ENCODE measurements at places on chromosomes 4 and X.

- DNase-seq = no peak
Measured at GRCh38 chr4:3468154-3468553, 5.0 kb downstream of the DOK7 start.

DNA sequence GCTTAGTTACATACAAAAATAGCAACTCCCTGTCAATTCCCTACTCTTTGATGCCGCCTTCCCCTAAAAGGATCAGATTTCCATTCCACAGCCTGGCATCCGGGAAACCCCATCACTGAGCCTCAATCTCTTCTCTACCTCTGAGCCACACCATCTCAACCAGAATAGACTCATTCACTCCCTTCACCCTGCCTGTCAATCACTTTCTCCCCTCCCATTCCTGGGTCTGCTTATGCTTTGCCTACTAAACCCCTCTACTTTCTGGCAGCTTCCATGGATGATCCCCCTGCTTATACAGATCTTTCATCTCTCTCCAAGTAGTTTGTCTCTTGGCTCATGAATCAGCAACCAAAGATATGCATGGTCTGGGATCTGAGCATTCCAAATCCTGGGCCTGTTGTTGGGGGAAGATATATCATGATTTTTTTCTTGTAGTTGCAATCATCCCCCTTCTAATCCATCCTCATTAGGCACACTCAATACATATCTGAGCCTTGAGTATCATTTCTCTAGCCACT lies 2.6 kb downstream of the AMER1 start:
- no peak for DNase-seq

- no peak for DNase-seq
Measured at GRCh38 chr4:105936901-105937300, 41.6 kb downstream of the NPNT start.

GRCh38 chrX:115690511-115691216 lies 129.7 kb downstream of the PLS3 start:
- DNase-seq = peak; percentile 60

DNA sequence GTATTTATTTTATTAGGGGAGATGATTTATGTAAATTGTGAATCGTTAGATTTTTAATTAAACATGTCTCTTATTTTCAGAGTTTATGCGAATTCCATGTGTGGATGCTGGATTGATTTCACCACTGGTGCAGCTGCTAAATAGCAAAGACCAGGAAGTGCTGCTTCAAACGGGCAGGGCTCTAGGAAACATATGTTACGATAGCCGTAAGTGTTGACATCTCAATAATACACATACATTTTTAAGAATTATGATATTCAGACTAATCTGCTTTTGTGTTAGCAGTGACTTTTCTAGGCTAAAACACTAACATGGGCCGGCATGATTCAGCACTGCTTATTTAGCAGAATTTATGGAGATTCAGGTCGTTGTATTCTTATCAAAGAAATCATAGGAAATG lies 91.2 kb downstream of the RAP1GDS1 start:
- no peak for DNase-seq

- no peak for DNase-seq
Measured at GRCh38 chrX:3651277-3651676, 62.2 kb downstream of the PRKX start.

DNA sequence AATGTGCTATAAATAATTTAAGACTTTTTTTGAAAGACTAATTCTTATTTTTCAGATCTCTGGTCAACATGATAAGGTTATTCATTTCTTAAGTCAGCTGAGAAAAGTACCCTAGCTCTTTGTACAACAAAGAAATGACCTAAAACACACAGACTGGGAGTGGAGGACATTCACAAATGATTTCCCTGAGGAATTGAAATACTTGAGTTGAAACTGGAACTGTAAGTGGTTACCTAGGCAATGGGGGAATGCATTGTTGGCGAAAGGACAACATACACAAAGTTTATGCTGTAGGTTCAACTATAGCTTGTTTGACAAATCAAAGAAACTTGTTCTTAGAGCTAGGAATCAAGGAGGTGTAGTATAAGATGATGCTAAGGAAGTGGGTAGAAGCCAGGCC lies 915.5 kb downstream of the FAT4 start:
- DNase-seq = no peak
